ENCODE measurements at places on chromosomes 7 and 10. TPM values are rescaled to one million over a fixed set of nuclear protein-coding genes. Genes with fewer than 3 reads are reported as not detected.

GRCh38 chr7:130683026-130683425 is 3.3 kb downstream of the TSGA13 start:
- DNase-seq: no peak

DNA sequence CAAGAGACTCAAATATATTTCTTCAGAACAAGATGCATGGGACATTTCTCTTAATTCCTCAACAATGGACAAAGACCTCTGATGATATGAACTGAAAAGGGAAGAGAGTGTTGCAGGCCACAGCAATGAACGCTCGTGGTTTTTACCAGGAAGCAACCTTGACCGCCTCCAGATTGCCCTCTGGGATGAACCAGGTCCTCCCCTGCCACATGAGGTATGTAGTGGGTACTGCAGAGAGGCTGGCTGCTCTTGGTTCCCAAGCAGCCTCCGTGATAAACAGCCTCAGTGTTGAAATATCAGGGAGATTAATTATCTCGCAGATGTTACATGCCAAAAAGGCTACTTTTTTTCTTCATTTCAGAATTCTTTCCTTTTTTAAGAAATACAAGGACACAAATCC is 338.8 kb downstream of the ELMO1 start:
- no peak for DNase-seq

GRCh38 chr10:103231047-103231551 is 14.6 kb upstream of the RPEL1 start:
- DNase-seq: peak; percentile 97

DNA sequence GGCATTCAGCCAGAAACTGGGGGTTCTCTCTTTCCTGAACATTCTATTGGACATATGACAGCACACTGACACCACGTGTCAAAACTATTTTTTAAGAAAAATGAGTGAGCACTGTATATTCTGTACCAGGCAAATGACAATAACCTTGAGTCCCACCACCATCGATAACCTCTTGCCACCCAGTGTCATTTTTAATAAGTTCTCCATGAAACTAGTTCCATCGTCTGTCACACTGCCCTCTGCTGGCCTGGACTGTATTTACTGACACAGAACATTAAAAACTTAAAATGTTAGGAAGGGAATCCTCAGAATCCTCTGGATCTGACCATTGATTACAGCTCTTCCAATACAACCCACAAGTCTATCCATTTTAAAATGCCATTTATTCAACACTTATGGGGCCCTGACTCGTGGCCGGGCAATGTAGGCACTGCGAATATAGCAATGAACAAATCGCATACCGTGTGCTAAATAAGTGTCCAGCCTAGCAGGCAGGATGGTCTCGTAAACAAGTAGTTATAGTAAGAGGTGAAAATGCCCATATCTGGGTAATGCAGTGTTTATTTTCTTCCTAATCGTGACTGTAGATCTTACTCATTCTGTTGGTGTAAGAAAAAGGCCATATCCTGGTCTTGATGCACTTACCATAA is 35.9 kb upstream of the CACNB2 start:
- DNase-seq: peak; percentile 43

DNA sequence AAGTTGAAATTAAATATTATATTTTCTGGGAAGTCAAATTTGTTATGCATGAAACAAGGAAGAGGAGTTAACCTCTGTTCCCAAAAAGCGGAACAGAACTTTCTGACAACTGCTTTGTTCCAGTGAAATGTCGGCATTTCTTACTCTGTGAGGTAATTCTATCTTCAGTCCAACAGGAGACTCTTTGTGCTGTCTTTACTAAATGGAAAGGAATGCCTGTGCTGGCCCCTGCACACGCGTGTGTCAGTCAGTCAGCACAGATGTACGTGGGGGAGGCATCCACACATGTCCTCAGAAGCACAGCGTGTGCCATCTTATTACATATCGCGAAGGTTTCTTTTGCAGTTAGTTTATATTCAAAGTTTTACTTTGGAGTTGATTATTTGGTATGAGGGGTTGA is 37.5 kb downstream of the NET1 start:
- peak; percentile 83 for DNase-seq

DNA sequence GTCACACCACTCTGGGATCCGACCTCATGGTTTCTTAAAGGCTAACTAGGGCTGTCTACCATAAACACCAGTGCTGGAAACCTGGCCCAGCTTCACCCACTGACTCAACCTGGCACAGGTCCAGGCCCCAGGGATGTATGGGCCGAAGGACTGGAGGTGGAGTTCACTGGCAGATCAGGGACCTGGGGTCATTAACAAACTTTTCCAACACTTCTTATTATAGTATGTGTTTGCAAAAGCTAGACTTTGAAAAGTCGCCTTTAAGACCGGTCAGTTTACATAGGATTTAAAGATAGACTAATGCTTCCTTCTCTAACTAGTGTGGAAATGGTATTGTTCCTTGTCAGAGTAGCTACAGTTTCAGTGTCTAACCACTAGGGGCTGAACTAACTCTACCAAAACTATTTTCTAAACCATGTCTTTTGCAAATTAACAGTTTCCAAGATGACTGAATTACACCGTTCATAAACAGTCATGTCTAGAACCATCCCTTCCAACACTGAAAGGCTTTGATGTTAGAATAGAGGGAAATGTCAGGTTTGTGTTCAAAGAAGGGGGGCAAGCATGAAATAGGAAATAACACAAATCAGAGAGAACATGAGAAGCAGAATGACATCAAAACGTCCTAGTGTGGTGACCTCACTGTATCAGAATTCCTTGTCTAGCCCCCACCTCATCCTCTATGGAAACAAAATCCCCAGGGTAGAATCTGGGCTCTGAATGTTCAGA is 29.7 kb downstream of the STN1 start:
- DNase-seq: peak; percentile 91

- no peak for DNase-seq
Measured at GRCh38 chr7:2515424-2516193, 4.0 kb upstream of the LFNG start.

GRCh38 chr7:159013825-159014289 is 130.8 kb downstream of the VIPR2 start:
- DNase-seq: no peak

DNA sequence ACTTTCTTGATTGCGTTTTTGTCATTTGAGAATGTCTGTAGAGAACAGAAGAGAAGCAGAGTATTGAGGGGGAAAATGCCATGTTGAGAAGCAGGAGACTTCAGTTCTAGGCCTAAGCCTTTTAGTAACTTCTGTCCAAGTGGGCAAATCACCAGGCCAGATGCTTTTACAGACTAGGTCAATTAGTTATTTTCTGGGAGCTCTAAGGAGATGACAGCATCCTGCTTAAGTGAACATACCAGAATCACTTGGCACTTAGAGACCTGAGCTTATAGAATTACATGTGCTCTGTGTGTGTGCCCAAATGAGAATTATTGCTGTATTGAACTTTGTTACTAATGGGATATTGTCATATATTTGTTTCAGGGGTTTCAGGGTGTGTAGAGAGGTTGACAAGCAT is 24.0 kb downstream of the AGK start:
- peak; percentile 18 for DNase-seq

DNA sequence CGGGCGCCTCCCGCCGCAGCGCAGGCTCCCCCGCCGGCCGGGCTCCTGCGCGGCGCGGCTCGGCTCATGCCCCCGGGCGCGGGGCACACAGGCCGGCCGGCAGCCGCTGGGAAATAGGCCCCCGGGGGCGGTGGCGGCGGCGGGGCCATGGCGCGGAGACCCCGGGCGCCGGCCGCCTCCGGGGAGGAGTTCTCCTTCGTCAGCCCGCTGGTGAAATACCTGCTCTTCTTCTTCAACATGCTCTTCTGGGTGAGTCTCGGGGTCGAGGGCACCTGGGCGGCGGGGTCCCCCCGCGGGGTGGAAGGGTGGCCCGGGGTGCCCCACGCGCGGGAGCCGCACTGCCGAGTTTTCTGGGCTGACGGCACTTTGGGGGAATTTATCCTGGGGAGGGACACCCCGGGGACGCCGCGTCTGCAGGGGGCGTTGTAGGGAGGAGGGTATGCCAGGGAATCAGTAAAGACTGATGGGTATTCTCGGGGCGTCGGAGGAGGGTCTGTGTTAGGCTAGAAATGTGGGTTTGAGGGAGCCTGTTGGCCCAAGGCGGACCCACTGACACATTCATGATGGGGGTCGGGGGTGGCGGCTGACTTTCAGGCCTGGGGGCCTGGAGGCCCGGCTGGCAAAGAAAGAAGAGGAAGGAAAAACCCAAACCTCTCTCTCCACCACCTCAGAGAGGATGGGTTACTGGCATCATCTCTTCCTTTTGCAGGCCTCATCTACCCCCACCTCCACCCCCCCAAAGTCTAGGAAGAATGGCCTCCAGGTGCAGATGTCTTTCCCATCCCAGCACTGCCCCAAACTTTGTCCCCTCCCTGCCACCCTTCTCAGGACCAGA is 544 bp downstream of the TSPAN33 start:
- DNase-seq: no peak

- no peak for DNase-seq
Measured at GRCh38 chr10:88086187-88086960, 222.9 kb downstream of the PTEN start.

DNA sequence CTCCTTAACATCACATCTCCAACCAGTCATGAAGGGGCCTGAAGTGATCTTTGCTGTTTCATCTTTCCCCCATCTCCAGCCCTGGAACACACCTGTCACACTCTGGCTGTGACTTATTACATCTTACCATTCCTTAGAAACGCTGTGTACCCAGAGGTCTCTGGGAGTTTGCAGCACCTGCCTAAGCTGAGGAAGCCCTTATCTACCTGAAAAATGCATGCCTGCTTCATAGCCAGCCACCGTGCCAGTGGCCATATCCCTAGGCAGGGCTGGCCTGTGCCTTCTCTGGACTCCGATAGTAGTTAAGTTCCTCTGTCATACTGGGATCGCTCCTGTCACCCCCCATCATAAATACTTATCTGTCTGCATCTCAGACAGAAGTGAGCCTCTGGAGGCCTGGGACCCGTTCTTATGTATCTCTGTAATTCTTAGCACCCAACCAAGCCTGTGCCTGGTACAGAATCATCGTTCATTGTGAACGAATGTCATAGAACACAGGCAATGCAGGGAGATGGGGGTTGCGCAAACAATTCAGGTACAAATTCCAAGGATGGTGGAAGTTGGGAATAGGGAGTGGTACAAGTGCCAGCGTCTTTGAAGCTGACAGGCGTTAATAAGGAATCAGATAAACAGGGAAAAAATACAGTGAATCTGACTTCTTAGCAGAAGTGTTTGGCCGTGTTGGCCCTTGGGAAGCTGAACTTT is 254.6 kb downstream of the CAMK1D start:
- no peak for DNase-seq

The ITGB8 gene
- total RNA-seq: 10.8 TPM

The TLX1 gene
- not detected for total RNA-seq

The SOSTDC1 gene
- under 0.01 TPM for total RNA-seq

The ICA1 gene
- total RNA-seq: not detected

All from IMR-90 (cell line).